ENCODE measurements at places on chromosomes 1 and 21. TPM values are rescaled to one million over a fixed set of nuclear protein-coding genes. Genes with fewer than 3 reads are reported as not detected.

DNA sequence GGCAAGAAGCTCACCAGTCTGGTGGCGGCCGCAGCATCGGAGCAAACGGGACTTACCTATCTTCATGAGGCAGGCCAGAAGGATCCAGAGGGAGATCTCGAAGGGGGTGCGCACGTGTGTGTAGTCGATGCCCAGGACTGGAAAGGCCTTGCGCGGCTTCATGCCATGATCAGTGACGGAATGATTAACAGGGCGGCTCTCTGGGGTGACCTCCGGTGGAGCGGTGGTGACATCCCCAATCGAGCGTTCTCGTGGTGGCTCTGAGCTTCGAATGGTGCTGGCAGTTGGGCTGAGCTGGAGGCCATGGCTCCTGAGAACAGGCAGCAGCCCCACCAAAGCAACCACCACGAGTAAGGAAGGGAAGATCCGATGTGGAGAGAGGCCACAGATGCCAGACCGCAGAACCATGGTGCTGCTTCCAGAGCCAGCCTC is 982 bp downstream of the SLC9A1 start:
- no peak for DNase-seq

- DNase-seq, result no peak
Observed at GRCh38 chr1:203655671-203656070, 29.0 kb downstream of the ATP2B4 start.

DNA sequence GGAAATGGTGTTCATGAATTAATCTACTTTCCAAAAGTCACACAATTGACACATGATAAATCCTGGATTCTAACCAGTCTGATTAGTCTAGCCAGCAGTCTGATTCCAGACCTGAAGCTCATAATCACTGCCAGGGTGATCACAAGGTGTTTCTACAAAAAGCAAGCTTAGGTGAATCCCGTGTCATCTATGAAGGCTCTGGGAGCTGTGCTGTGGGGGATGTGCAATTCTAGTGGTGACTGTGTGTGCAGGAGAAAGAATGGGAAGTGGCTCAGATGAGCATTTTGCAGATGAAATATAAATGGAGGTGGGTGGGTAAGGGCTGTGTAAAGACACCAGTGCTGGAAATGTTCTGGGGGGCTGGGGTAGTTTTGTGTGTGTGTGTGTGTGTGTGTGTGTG is 1.8 kb upstream of the NPPB start:
- DNase-seq, result no peak

DNA sequence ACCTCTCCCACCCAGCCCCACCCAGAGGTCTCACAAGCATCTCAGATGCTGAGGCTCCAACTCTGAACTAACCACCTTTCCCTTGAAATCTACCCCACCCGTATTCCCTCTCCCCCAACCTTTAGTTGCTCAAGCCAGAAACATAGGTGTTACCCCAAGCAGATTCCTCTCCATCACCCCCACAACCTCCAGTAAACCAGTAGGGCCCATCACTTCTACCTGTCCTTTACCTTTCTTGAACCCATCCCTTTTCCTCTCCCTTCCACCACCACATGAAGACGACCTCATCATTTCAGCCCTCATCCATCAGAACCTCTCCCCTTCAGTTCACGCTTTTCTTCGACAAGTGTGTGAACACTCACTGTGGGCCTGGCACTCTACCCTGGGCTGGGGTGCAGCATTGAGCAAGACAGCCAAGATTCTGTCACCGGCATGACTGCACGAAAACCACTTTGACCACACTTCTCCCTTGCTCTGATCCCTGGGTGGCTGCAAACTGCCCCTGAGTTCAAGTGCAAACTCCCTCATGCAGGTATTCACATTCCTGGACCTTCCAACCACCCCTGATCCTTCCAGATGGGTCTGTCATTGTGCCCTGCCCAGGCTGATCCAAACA is 65.5 kb upstream of the LAPTM5 start:
- no peak for DNase-seq

DNA sequence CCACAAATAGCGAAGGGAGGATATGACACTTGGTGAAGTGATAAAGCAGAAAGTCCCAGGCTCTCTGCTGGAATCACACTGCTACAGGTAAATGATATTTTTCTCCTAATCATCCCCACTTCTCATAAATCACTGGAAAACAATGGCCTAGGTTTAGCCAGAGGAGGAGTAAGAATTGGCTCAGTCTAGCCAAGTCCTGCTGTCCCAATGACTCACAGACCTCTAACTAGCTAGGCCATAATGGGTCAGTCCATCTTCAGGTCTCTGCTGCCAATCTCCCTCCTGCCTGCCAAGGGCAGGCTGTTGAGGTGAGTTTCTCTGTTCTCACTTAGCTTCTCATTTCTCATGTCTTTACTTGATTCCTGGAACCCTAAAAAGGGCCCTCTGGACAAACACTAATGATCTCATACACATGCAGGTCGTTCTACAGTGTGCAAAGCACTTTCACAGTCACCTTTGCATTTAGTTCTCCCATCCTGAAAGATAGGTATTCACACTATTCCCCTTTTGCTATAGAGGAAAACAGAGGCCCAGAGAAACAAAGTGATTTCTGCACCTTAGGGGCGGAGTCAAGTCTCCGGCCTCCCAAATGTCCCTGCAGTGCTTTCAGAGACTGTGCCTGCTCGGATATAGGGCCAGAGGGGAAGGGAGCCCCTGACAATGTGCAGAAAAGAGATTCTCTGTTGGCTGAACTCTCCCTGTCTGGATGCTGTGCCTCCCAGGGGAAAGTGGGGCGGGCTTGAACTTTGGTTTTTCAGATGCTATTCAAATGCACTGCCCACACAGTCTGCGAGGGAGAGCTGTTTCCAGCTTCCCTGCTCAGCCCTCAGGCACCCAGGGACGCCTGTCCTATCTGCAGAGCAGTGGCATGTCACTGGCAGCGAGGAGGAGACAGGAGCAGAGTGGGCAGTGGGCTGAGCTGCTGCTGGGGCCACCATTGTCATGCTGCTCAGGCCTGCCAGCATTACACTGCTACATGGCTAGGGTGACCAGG is 3.9 kb upstream of the CDK18 start:
- no peak for DNase-seq

GRCh38 chr1:15669864-15670263 is 14.3 kb upstream of the PLEKHM2 start:
- no peak for DNase-seq

- no peak for DNase-seq
Observed at GRCh38 chr1:206971029-206971655, 882 bp upstream of the FCAMR start.

GRCh38 chr1:20216574-20216973 is 30.3 kb upstream of the PLA2G2C start:
- DNase-seq, result no peak

DNA sequence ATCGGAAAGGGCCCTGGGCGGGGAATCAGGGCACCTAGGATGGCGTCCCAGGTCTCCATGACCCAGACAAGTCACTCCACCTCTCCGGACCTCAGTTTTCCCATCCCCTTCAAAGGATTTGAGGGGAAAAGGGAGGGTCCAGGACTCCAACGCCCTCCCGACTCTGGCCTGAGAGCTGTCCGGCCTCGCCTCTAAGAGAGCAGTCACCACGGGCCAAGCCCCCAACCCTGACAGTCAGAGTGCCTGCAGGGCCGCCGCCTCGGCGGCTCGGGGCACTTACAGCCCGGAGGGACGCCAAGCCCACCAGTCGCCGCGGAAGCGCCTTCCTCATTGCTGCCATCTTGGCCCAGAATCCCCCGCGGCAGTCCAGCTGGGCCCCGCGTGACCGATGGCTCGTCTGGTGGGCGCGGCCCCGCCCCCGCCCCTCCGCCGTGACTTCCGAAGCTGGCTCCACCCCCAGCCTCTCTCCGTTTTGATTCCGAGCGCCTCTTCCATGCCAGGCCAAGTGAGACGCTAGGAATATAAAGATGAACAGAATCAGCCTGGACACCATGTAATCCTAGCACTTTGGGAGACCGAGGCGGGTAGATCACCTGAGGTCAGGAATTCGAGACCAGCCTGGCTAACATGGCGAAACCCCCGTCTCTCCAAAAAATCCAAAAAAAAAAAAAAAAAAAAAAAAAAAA is at the start of gene HMGCL:
Gene HMGCL, minus strand, starts transcription at position 354 of the 686 bp plus-strand sequence. Its CDS starts 14 bp downstream, at position 340.
- DNase-seq, result peak; percentile 66

- no peak for DNase-seq
Observed at GRCh38 chr1:217188280-217189237, 442.3 kb downstream of the GPATCH2 start.

GRCh38 chr1:167455786-167456446 is 62.4 kb downstream of the CD247 start:
- no peak for DNase-seq

DNA sequence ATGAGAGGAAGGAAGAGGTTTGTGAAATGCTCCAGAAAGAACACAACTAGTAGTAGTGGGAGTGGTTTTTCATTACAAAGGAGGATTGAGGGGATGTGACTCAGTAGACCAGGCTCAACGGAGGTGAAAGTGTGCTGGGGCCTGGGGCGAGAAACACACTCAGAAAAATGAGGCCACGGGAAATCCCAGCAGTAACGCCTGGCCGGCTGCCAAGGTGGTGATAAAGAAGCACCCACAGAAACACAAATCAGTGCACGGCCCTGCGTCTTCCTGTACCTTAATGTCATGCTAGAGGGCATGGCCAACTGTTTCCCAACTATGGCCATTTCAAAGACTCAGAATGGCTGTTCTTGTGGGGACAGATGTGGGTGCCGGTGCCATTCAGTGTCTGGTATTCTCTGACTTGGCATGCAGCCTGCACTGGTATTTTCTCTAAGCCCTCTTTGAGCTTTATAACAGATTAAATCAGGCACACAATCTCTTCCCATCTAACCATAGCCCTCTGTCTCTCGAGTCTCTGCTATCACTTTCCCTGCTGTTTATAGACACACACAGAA is 38.2 kb downstream of the URB2 start:
- DNase-seq, result peak; percentile 60

GRCh38 chr1:96840396-96840795 is 118.8 kb downstream of the PTBP2 start:
- DNase-seq, result no peak

- no peak for DNase-seq
Observed at GRCh38 chr1:18110598-18110939, 3.0 kb downstream of the IGSF21 start.

DNA sequence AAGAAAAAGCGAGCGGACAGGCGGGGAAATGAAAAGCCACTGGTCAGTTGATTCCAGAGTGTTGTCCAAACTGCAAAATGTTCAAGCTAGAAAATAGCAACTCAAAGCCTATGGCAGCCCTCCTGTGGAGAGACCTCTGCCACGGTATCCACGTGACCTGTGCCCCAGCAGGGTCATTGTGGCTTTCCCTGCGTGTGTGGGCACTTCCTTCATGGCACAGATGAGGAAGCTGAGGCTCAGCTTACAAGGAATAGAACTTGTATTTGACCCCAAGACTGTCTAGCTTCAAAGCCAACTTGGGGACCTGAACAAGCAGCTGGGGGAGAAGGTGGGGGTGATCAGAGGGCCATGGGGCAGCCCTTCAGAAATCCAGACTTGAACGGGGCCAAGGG is 15.6 kb upstream of the PLEKHG5 start:
- DNase-seq, result no peak

DNA sequence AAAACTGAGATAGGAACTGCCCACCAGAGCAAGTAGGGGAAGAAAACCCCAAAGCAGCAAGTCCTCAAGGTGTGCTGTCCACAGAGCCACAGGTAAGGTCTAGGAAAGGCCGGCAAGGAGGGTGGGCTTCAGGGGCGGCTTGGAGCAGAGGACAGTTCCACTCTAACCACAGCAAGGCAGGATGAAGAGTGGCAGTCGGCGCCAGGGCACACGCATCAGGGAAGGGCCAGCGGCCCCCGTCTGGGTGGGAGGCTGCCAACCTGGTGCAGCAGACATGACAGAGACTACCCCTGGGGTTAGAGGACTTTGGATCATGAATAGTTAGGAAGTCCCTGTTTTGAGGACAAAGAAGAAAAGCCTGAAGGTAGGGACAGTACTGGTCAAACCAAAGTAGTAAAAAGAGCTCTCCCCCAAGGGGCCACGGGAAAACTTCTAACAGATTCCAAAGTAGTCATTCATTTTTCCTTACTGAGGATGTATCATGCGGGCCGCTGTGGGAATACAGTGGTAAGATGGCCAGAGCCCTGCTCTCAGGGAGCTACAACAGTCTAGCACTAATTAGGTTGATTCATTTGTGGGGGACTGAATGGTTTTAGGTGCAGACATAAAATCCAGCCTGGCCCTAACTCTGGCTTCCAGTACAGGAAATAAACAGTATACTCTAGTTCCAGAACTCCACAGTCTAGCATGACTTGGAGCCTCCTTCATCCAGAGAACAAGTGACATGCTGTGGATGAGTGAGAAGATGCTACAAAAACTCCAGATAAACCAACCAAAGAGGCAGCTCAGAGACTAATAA is 3.5 kb upstream of the RAP1GAP start:
- no peak for DNase-seq

GRCh38 chr1:63321785-63322113 is 618 bp upstream of the FOXD3 start:
- DNase-seq, result no peak

- DNase-seq, result no peak
Observed at GRCh38 chr1:52632732-52633290, at the start of gene SHISAL2A. Gene SHISAL2A (plus strand): TSS chr1:52633168. CDS start chr1:52633494, 326 bp downstream.

GRCh38 chr21:42311816-42312625 is 3.2 kb downstream of the TFF3 start:
- DNase-seq, result no peak

- no peak for DNase-seq
Observed at GRCh38 chr1:16716691-16717335, 23.5 kb upstream of the RNU1-4 start.

- no peak for DNase-seq
Observed at GRCh38 chr1:164699815-164700491, 141.0 kb downstream of the PBX1 start.

DNA sequence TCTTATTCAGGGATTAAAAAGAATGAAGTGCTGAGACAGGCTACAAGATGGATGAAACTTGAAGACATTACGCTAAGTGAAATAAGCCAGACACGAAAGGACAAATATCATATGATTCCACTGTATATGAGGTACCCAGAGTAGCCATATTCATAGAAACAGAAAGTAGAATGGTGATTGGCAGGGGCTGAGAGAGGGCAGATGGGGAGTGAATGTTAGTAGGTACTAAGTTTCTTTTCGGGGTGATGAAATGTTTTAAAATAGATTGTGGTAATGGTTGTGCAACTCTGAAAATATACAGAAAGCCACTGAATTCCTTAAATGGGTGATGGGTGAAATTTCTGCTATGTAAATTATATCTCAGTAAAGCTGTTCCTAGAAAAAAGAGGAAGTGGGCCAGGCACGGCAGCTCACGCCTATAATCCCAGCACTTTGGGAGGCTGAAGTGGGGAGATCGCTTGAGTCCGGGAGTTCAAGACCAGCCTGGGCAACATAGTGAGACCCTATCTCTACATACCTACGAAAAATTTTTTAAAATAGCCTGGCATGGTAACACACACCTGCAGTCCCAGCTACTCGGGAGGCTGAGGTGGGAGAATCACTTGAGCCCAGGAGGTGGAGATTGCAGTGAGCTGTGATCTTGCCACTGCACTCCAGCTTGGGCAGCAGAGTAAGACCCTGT is 15.9 kb downstream of the SLC27A3 start:
- no peak for DNase-seq

- no peak for DNase-seq
Observed at GRCh38 chr1:41319807-41320711, 41.2 kb upstream of the FOXO6 start.

Gene ITLN1
- total RNA-seq, result not detected

Gene SH3D21
- total RNA-seq, result 1.1 TPM

Gene NBPF6
- not detected for total RNA-seq

Gene RGS13
- not detected for total RNA-seq

Gene AGRN
- total RNA-seq, result 88.2 TPM

Gene ICOSLG
- total RNA-seq, result 2.1 TPM
